Mesenteric fat pad (tissue), 1 donor: ENCODE measurements at places on chromosomes 5 and 9.
A peak's percentile ranks its signal among the peaks of the same experiment; 100 is the strongest.

DNA sequence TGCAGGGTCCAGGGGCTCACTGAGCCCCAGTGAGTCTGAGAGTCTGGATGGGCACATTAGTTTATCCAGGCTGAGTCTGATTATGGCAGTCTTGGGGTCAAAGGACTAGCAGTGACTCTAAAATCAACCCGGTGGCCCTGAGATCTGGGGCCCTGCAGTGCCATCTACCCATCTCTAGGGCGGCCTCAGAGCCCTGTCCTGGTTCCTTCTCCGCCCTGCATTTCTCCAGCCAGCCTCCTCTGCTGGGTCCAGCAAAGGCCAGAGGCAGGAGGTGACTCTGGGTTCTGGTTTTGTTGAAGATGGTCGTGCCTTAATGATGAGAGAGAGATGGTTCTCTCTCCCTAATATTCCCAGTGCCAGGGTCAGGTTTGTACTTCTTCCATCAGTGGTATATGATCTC is 15.0 kb downstream of the DCANP1 start:
- no peak for DNase-seq

- no peak for DNase-seq
Measured at GRCh38 chr9:120926397-120926928, at the start of gene TRAF1. Gene TRAF1, minus strand, starts transcription at chr9:120926796. Its CDS starts 721 bp downstream, at chr9:120926075.

DNA sequence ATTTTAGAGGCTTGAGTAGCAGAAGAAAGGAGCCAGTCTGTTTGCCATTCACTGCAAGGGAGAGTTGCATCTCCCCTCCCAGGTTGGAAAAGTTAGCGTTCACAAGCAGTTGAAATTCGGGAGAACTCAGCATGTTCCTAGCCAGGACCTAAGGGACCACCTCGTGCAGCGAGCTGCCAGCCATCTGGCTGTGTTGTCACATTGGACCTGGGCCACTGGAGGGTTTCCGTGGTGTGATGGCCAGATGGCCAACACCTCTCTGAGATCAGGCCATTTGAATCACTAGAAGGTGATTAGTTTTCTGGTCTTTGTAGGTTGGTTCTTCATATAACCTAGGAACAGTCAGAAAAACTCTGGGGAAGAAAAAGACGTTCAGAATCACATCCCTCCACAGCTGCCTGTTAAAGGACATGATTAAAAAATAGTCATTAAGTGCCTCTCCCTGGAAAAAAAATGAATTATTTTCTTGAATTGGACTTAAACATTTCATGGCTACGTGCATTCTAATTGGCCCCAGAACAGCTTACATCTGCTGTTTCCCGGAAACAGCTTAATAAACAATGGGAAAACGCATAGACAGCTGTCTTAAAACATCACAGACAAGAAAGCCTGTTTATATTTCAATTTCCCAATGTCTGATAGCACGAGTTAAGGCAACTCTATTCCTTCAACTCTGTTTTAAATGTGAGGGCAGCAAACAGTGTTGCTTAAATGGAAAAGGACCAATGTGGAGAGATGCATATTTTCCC is 303.9 kb downstream of the TENT4A start:
- no peak for DNase-seq

GRCh38 chr5:90548069-90548593 is 10.5 kb upstream of the ADGRV1 start:
- no peak for DNase-seq

DNA sequence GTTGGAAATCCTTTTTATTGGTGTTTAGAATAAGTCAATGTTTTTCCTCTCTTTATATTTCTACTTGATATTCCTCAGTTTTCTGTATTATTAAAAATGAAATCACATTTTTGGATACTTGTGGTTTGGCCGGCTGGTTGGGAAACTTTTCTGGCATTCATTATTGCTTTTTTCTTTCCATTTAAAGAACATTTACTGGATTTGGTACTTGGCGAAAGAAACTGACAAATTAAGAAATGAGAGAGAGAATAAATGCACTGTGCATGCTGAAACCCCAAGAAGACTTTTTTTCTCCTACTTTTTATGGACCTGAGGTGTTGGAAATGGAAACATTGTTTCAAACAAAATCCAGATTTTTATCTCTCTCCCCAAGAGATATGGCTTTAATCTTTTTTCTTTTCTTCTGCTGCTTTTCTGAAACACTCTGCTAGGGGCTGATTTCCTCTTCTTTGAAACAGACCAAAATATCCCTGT is 128.4 kb downstream of the SNX18 start:
- DNase-seq: no peak

DNA sequence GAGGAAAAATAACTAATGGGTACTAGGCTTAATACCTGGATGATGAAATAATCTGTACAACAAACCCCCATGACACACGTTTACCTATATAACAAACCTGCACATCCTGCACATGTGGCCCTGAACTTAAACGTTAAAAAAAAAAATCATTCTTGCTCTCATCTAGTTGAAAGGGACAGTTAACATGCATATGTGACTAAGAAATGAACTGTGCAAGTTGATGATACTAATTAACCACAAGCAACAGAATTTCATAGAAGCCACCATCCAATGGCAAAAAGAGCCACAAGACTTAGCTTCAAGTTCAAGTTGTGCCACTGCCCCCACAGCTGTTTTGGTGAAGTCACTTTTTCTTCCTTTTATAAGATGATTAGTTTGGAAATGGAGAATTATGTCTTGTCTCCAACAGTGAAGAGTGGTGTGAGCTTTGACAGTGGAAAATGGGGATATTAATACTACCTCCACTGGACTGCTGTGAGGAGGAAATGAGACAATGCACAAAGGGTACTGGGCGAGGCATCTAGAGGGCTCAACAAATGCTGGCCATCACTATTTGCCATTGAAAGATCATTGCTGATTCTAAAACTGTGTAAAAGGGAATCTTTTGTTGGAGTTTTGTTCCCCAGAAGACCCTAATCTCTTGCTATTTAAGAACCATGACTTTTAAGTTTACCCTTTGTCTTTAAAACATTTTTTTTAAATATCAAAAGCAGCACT is 202.1 kb downstream of the EBF1 start:
- DNase-seq: no peak

DNA sequence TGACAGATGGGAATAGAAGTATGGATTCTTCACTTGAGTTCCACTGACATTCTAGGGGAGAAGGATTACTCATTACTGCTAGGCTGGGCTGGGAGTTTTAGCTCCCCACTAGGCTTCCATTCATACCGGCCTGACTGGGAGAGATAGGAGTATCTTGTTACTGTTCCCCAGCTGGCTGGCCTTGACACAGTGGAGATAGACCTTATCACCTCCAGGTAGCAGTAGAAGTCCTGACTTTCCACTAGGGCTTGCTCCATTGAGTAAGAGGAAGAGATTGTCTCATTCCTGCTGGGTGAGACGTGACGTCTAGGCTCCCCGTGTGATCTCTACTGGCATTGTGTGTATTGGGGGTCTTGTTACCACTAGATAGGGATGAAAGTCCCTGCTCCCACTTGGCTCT is 156.4 kb downstream of the CACNA1B start:
- DNase-seq: no peak

DNA sequence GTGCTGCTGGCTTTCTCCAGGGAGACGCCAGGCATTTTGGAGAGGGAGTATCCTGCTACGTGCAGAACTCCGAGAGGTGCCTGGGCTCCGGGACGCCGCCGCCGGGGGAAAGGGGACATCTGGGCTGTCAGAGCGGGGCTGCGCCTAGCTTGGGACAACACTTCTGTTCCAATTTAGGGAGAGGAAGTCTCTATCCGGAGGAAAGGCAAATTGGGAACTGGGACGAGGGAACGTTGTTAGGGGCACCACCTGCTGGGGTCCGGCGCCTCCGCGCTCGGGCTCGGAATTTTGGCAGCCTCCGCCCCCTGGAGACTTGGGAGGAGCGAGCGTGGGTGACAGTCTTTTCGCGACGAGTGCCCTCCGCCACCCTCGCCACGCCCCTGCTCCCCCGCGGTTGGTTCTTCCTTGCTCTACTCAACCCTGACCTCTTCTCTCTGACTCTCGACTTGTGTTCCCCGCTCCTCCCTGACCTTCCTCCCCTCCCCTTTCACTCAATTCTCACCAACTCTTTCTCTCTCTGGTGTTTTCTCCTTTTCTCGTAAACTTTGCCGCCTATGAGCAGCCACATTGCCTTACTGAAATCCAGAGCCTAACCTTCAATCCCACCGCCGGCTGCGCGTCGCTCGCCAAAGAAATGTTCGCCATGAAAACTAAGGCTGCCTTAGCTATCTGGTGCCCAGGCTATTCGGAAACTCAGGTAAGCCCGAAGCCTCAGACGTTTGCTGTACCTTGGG is 1.6 kb downstream of the TSLP start:
- peak; percentile 91 for DNase-seq

- no peak for DNase-seq
Measured at GRCh38 chr5:158303275-158303674, 444.3 kb upstream of the CLINT1 start.
